Lower leg skin (tissue), 4 donors: ENCODE measurements at places on chromosomes 1 and 21. TPM values are rescaled to one million over a fixed set of nuclear protein-coding genes. Genes with fewer than 3 reads are reported as not detected.

DNA sequence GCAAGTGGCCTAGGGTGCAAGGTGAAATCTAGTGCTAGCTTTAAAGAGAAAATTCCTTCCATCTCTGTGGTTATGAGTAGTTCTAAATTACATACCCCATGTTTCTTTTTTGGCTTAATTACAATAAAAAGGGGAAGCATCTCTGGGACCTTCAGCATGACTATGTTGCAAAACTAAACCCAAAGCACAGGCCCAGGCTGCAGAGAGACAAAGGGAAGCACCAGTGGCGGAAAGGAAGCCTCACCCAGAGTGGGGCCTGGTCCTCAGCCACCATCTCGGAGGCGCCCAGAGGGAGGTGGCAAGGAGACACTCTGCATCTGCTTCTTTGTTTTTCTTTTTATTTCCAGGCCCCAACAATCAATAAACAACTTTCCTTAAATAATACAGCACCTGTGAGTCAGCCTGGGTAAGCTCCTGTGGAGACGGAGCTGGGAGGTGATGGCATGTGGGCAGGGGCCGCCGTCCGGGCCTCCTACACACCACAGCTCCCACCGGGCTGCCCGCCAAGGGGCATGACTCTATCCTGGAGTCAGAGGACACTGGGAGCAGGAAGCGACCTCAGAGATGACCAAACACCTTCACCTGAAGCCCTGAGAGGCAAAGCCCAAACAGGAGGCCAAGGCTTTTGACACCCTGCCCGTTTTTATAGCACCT, 21.7 kb downstream of the ITPKB start:
- DNase-seq: no peak

The MAEL gene
- total RNA-seq: 0.25 TPM

The TRNP1 gene
- total RNA-seq: 29.4 TPM

DNA sequence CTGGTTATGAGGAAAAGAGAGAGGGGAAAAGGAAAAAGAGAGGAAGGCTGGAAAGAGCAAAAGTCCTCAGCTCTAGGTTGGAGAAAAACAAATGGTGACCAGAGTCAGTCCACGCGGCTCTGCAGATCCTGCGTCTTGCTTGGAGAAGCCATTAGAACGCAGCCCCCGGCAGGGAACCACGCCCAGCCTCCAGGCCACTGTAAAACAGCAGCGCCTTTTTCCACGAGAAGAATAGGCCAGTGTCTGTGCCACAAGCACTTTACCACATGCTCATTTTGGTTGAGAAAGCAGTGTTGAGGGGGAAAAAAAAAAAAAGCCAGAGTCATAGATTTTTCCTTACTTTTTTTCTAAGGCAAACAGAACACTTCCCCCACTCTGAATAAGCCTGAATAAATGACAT, 846.9 kb upstream of the ADAMTS5 start:
- no peak for DNase-seq
